ENCODE measurements at places on chromosomes 6 and 20.

DNA sequence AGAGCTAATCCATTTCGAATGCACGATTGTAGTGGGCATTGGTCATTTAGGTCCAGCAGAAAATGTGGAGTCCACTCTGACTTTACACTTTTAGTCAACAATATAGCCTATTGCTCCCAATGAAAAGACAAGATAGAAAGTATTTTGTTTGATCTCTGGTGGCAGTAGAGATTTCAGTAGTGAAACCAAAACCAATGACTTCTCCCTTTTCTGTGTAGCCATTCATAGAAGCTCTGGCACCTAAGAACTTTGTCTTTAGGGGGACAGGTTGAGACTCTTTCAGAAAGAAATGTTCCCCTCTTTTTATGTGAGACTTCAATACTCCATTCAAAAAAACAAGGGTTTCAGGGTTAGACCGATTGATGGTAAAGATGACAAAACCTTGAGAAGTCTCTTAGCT lies 510.8 kb upstream of the POU3F2 start:
- no peak for DNase-seq

DNA sequence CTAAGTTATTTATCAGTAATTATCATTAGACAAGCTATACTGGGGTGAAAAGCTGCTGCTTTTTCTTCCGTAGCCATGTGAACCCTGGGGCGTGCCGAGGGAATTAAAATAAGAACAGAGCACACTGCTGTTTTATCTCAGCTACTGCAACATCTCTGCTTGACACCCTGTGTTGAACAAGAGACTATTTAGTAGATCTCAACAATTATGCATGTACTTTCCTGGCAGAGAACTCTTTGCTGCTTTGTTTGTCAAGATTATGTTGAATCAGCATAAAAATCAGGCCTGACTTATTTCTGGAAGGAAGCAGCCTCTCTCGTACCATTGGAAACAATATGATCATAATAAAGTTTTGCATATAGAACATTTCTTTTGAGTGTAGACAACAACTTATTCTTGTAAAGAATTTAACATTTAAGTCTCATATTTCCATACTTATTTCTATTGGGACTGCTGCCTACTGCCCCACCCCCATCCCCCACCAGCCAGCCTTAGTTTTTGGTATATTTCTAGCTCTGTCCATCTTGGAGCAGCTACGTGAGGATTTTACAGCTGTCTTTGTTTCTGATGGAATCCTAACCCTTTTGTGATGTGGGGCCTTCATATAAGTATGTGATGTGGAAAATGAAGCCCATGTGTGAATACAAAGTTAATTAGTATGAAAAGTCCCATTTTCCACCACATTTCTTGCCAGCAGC lies 1011.4 kb downstream of the KIF16B start:
- no peak for DNase-seq

DNA sequence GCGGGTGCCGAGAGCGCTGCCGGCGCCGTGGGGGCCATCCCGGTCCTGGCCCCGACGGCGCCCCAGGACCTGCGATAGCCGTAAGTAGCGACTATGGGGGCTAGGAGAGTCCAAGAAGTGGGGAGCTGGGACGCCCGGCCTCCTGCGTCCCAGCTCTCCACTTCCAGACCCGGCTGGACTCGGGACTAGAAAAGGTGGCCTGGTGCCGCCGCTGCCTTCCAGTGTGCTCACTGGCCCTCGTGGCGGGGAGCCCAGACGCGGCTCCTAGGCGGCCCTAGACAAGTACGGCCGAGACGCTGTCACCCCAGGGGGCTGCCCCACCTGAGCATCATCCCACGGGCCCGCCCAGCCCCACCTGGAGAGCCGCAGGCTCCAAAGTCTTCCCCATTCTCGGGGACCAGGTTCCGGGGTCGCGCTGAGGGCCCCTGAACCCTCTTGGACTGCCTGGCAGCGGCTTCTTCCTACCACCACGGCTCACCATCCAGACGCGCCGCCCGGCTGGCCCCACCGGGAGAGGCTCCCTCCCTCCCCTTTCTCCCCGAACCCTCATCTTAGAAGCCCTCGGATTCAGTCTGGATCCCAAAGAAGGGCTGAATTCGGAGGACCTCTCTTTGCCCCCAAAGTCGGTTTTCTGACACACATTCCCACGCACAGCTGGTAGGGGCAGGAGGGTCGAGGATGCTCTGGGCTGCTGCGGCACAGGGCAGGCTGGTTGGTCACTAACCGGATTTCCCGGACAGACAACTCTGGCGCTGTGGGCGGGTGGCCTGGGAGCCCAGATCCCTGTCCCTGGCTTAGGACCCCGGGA lies 870 bp upstream of the MDFI start:
- DNase-seq, result no peak

- no peak for DNase-seq
These were observed 231.8 kb downstream of the SOD2 start for GRCh38 chr6:159461266-159461665.

- DNase-seq, result no peak
These were observed 59.0 kb upstream of the THEMIS start for GRCh38 chr6:127959869-127960268.

DNA sequence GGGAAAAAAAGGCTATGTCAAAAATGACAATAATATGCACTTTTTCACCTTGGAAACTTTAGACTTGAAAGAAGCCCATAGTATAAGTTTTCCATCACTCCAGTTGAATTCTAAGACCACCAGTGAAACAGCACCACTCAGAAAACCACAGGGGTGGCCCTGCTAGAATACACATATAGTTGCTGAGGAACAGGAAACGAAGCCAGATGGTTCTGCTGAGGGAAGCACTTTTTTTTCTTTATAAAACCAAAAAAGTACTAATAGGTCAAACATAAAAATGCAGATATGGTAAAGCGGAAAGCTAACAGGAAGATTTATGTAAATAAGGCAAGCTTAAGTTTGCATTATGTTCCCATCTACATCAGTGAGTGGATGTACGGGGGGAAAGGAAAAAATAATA lies 303.9 kb downstream of the FOXC1 start:
- DNase-seq, result no peak

DNA sequence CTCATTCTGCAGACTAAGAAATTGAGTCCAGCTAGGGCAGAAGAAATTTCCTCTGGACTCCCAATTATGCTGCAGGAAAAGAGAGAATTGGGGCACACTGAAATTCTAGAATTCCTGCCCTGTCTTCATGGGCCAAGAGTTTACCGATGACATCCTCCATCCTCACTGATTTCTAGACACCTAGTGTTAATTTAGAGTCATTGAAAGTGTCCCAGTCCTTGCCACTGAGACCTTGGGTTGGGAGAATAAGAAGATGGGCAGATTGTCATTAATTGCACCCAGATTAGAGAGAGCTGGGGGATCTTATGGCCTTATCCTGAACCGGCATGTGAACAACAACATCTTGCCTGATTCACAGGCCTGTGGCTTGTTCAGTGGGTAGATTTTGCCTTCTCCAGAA lies 29.0 kb downstream of the ANGPT4 start:
- DNase-seq, result no peak

DNA sequence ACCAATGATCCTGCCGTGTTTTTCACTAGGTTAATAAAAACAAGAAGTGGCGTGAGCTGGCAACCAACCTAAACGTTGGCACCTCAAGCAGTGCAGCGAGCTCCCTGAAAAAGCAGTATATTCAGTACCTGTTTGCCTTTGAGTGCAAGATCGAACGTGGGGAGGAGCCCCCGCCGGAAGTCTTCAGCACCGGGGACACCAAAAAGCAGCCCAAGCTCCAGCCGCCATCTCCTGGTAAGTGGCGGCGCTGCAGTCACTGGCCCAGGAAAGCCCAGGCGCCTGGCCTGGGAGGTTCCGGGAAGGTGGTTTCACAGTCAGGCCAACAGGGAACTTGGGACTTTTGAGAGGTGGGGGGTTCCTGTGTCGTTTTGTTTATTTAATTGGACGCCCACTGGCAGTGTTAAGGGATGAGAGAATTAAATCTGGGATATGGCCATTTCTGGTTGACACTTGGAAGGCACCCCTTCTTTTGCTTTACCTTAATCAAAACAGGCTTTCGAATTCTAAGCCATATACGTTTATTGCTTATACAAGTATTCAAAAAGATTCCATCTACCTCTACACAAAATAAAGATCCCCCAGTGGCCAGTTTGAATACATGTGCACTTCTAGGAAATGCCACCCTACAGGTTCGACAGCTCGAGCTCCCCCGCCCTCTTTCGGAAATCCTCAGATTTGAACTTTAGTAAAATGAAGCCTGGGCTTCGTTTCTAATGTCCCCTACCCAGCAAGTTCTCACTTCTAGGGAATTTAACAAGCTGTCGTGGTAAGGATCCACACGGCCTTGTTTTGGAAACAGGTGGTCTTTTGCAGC lies 138.9 kb downstream of the TMEM242 start:
- DNase-seq, result no peak

DNA sequence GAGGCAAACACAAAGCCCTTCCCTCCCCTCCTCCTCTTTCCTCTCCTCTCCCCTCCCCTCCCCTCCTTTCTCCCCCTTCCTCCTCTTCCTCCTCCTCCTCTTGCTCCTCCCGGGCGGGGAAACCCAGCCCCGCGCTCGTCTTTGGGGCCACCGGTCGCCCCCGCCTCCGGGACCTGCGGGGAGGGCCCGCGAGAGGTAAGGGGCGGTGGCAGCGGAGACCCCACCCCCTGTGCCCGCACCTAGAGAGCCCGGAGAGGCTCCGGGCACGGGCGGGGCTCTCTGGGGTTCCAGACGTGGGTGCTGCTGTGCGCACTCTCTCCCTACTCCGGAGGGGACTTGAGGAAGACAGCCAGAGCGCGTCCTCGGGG lies at the start of gene RIN2:
Gene RIN2 (plus strand): TSS at position 126 of the 368 bp plus-strand sequence. CDS start 131,344 bp downstream, outside the sequence.
- no peak for DNase-seq

- DNase-seq, result no peak
These were observed 38.7 kb downstream of the SCP2D1 start for GRCh38 chr20:18852318-18852717.

DNA sequence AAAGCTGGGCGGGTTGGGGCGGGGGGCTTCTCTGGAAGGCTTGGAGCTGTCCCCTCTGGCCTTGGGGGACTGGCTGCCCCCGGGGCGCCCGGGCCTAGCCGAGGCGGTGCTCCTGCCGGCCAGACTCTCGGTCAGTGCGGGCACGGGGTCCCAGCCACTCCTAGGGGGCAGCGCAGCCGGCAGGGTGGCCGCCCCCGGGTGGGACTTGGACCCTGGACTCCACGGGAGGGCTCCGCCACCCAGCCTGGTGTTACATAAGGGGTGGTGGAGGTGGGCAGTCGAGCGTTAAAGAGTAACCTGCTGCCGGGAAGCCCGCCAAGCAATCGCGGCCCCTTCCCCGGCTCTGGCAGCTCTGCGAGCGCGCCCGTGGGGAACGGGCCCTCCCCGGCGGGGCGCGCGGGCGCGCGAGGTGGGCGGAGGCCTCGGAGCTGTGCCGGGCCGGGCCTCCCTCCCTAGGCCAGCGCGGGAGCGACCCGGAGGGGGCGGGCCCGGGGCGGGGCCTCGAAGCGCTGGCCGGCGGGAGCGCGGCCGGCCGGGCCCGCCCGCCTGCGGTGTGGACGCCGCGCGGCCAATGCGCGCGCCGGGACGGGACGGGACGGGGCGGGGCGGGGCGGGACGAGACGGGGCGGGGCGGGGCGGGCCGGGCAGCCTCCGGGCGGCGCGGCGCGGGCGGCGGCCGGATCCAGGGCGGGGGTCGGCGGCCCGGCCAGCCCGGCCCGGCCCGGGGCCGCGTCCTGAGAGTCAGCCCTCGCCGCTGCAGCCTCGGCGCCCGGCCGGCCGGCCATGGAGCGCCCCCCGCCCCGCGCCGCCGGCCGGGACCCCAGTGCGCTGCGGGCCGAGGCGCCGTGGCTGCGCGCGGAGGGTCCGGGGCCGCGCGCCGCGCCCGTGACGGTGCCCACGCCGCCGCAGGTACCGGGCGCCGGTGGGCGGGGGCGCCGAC lies at the start of gene SLC2A4RG:
Gene SLC2A4RG (plus strand): TSS at position 647 of the 940 bp plus-strand sequence. CDS start 137 bp downstream, at position 784.
- DNase-seq, result peak; percentile 26

DNA sequence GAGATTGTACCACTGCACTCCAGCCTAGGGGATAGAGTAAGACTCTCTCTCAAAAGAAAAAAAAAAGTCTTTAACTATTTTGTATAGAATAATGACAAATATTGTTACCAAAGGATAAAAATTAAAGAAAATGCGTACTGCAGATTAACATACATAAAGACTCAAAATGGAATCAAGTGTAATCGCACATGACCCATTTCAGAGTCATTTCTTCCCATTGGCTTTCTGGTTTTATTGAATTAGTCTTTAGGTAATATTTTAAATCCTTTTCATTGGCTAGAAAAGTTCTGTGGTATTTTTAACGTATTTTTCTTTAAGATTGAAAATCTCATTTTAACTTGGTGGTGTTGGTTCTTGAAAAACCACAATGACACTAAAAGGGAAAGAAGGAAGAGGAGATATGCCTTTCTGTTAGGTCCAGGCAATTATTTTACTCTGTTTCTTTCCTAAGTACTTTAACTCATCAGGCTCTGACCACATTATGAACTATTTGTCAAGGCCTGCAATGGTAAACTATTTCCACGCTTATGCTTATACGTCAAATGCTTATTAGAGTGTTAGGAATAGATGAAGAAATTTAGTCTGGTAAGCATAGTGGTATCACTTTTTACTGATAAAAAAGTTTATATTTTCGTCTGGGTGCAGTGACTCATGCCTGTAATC lies 52.3 kb downstream of the PLEKHG1 start:
- no peak for DNase-seq

GRCh38 chr6:73134588-73134987 lies 90.7 kb downstream of the KHDC1L start:
- DNase-seq, result no peak

- DNase-seq, result no peak
These were observed 41.1 kb upstream of the SPACA1 start for GRCh38 chr6:88006557-88006956.

- no peak for DNase-seq
These were observed 11.3 kb downstream of the NFATC2 start for GRCh38 chr20:51531141-51531710.

GRCh38 chr6:105443941-105444340 lies 41.1 kb upstream of the PREP start:
- no peak for DNase-seq

- DNase-seq, result no peak
These were observed 14.4 kb downstream of the DLL1 start for GRCh38 chr6:170276369-170277057.

DNA sequence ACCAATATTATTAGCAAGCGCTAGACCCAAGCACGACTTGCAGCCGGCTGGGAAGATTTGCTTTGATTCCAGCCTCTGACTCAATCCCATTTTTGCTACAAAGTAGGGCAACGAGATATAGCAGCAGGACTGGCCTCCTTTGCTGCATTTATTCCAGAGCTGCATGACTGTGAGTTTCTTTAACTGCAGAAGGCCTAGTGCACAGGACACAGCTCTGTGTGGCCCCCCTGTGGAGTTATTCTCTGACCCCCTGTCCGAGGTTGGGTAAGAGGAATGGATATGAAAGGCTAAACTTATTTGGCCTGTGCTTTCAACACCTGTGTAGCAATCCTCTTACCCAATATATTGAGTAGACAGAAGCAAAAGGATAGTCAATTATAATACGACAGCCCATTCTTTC lies 133.3 kb upstream of the SPTLC3 start:
- no peak for DNase-seq

DNA sequence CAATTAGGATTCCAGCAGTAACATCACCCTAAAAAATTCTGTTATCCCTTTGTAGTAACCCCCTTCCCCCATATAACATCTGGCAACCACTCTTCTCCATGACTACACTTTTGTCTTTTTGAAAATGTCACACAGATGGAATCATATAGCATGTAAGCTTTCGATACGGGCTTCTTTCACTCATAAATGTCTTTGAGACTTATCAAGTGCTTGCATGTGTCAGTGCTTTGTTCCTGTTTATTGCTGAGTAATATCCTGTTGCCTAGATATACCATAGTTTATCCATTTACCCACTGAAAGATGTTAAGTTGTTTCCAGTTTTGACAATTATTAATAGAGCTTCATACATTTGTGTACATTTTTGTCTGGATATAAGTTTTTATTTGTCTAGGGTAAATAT lies 10.4 kb upstream of the SNPH start:
- no peak for DNase-seq

All from NCI-H748 treated with DMSO at 0.1 percent for 48 hours (cell line).